ENCODE measurements at places on chromosomes 3 and 15. TPM values are rescaled to one million over a fixed set of nuclear protein-coding genes. Genes with fewer than 3 reads are reported as not detected.

GRCh38 chr15:22831473-22831872 is 7.0 kb upstream of the NIPA2 start:
- H3K4me1 ChIP-seq: no peaks in the 10 kb centered on the region
- H3K27me3 ChIP-seq: no peaks in the 10 kb centered on the region
- H3K27ac ChIP-seq: no peak overlapping the region
- no peak for DNase-seq
- H3K36me3 ChIP-seq: no peaks in the 10 kb centered on the region
- no peak overlapping the region for H3K4me3 ChIP-seq

- no peak overlapping the region for H3K4me3 ChIP-seq
- no peaks in the 10 kb centered on the region for H3K27me3 ChIP-seq
- H3K4me1 ChIP-seq: no peaks in the 10 kb centered on the region
- peak; percentile 43 for DNase-seq
- H3K36me3 ChIP-seq: no peaks in the 10 kb centered on the region
Observed at GRCh38 chr3:90184861-90185260, 1077.4 kb downstream of the EPHA3 start.

CNTN4 gene
- not detected for total RNA-seq

CLRN1 gene
- total RNA-seq: not detected

DNA sequence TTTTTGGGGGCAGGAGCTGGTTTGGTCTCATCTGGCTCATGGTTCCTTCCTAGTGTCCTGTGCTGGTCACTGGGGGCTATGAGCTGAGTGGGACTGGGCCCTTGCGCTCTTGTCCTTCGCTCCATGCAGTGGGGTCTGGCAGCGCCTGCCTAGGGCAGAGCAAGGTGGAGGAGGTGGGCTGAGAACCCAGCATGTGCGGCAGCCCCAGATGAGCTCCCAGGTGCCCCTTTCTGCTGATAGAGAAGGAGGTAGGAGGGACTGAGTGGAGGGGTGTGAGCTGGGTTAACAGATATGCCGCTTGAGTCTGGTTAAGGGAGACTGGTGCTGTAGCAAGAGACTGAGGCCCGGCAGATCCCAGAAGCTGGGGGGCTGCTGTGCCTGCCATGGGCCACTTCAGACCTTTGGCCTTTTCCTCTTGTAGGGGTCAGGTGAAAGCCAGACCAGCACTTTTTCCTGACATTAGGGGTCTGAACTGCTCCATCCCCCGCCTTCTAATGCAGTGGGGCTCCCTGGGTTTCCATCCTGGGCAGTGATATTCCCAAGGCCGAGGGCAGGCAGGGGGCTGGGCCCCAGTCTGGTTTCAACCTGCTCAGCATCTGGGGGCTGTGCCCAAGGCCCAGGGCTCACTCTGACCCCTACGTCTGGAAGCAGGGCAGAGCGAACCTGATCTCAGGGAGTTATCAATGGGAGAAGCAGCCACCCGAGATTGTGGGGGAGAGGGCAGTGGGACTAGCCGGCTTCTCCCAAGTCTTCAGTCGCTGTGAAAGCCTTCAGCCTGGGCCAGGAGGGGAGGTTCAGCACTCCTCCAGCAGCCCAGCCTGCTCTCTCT is 62.9 kb upstream of the PRR23C start:
- no peak overlapping the region for H3K27ac ChIP-seq
- DNase-seq: no peak
- H3K4me3 ChIP-seq: no peak overlapping the region
- H3K36me3 ChIP-seq: no peaks in the 10 kb centered on the region
- no peaks in the 10 kb centered on the region for H3K4me1 ChIP-seq

- no peaks in the 10 kb centered on the region for H3K4me1 ChIP-seq
- no peaks in the 10 kb centered on the region for H3K36me3 ChIP-seq
- no peak for DNase-seq
- H3K27me3 ChIP-seq: peaks cover 23% of the 10 kb centered on the region
Observed at GRCh38 chr15:69060744-69061143, 46.2 kb downstream of the NOX5 start.

DNA sequence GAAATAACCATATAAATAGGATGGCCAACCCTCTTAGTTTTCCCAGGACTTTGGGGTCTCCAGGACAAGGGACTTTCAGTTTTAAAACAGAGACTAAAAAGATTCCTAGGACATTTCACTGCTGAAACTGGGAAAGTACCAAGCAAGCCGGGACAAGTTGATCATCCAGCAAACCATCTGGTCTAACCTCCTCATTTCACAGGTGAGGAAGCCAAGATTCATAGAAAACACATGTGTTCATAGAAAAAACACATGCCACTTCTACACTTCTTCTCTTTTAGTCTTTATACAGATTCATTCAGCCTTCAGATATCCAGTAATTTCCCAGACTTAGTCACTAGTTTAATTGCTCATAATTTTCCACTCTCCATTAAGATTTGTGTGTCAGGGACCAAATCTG is 165.6 kb upstream of the CCDC54 start:
- no peak for DNase-seq

DNA sequence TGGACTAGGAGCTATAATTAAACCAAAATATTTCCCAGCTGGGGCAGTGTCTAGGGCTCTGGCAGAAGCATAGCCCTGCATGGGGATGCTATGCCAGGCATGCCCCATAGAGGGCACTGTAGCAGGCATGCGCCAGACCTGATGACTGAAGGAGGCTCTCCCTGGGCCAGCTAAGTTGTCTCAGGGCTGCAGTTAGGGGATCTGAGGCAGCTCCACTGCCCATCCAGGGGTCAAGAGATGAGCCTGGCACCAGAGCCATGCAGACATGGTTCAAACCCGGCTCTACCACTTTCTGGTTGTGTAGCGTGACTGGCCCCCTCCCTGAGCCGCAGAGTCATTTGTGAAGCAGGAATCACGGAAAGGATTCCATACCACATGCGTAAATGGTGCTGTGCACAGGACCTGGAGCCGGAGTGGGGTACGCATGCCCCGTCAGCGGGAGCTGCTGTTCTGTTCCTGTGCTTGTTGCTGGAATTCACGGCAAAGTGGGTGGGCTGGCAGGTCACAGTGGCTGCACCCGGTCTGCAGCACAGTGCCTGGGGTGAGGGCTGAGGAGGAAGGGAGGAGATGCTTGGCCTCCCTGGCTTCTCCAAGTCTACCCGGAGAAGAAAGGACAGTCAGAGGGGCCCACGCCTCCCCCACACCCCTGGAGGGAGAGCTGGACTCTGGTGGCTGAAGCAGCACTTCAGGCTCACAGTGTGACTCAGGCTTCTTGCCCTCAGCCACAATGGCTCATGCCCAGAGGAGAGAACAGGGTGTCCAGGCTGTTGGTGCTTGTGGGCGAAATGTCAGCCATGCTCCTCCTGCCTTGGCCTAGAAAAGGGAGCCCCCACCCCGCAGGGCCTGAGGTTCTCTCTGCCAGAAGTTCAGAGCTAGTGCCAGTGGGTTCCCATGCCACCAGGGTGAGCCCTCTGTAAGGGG is 43.1 kb downstream of the DNASE1L3 start:
- no peaks in the 10 kb centered on the region for H3K27me3 ChIP-seq
- no peak overlapping the region for H3K4me3 ChIP-seq
- peaks cover 36% of the 10 kb centered on the region for H3K4me1 ChIP-seq

TRH gene
- total RNA-seq: not detected
